ENCODE measurements at places on chromosomes 4 and X. TPM values are rescaled to one million over a fixed set of nuclear protein-coding genes. Genes with fewer than 3 reads are reported as not detected.

Gene ADAMTS3
- 14.7 TPM for total RNA-seq

Gene SCD5
- 4.7 TPM for total RNA-seq

Gene MAGEB10
- not detected for total RNA-seq

- H3K36me3 ChIP-seq: no peaks in the 10 kb centered on the region
- peaks cover 4% of the 10 kb centered on the region for H3K4me1 ChIP-seq
- H3K27ac ChIP-seq: no peak overlapping the region
- no peaks in the 10 kb centered on the region for H3K27me3 ChIP-seq
- no peak for DNase-seq
Observed at GRCh38 chr4:2217726-2218125, 24.2 kb downstream of the HAUS3 start.

- no peaks in the 10 kb centered on the region for H3K27me3 ChIP-seq
- H3K4me3 ChIP-seq: no peak overlapping the region
- H3K27ac ChIP-seq: no peak overlapping the region
- no peak for DNase-seq
Observed at GRCh38 chr4:96912716-96913115, 1072.8 kb downstream of the PDHA2 start.

- no peaks in the 10 kb centered on the region for H3K36me3 ChIP-seq
- no peaks in the 10 kb centered on the region for H3K4me1 ChIP-seq
- no peak overlapping the region for H3K4me3 ChIP-seq
- DNase-seq: peak; percentile 2
- H3K27ac ChIP-seq: no peak overlapping the region
Observed at GRCh38 chrX:77597090-77597489, 149.9 kb downstream of the FGF16 start.

DNA sequence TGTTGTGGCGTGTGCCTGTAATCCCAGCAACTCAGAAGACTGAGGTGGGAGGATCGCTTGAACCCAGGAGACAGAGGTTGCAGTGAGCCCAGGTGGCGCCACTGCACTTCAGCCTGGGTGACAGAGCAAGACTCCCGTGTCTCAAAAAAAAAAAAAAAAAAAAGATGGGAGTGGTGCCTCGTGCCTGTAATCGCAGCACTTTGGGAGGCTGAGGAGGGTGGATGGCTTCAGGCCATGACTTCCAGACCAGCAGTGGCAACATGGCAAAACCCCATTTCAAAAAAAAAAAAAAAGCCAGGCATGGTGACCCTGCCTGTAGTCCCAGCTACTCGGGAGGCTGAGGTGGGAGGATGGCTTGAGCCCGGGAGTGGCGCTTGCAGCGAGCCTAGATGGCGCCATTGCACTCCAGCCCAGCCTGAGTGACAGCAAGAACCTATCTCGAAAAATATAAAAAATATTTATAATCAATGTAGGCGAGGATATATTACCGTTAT, 27.0 kb downstream of the EIF2S3 start:
- no peak overlapping the region for H3K4me3 ChIP-seq
- peak; percentile 38 for DNase-seq
- no peaks in the 10 kb centered on the region for H3K27me3 ChIP-seq
- H3K4me1 ChIP-seq: no peaks in the 10 kb centered on the region
- no peak overlapping the region for H3K27ac ChIP-seq

- H3K4me1 ChIP-seq: no peaks in the 10 kb centered on the region
- no peaks in the 10 kb centered on the region for H3K27me3 ChIP-seq
- H3K27ac ChIP-seq: no peak overlapping the region
Observed at GRCh38 chrX:13287816-13288215, 32.0 kb downstream of the ATXN3L start.

GRCh38 chr4:154611833-154612232, 623 bp downstream of the FGG start:
- H3K4me1 ChIP-seq: no peaks in the 10 kb centered on the region
- H3K4me3 ChIP-seq: no peak overlapping the region
- no peaks in the 10 kb centered on the region for H3K27me3 ChIP-seq
- no peak overlapping the region for H3K27ac ChIP-seq

DNA sequence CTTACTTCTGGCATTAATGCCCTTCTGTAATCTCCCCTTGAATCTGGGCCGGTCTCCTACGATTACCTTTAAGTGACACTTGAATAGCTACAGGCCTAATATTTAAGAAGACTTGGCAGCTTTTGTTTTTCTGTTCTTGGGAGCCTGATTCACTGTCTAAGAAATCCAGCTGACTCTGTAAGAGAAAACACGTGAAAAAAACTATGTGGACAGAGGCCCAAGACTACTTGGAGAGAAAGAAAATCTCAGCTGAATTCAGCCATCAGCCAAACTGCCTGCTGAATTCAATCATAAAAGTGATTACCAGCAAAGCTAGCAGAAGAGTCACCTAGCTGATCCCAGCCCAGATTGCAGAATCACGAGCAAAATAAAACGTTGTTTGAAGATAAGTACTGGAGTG, 521.2 kb downstream of the MID1IP1 start:
- H3K4me1 ChIP-seq: no peaks in the 10 kb centered on the region
- no peak overlapping the region for H3K27ac ChIP-seq
- no peak for DNase-seq
- no peak overlapping the region for H3K4me3 ChIP-seq
- H3K36me3 ChIP-seq: no peaks in the 10 kb centered on the region

GRCh38 chrX:46587158-46587557, 13.6 kb downstream of the CHST7 start:
- DNase-seq: no peak

Data from cardiac muscle cell (in vitro differentiated cells and primary cell).